ENCODE measurements at places on chromosomes 3 and 15.
A peak's percentile ranks its signal among the peaks of the same experiment; 100 is the strongest.

GRCh38 chr15:84824260-84825007 lies 7.3 kb downstream of the ALPK3 start:
- no peak for DNase-seq

DNA sequence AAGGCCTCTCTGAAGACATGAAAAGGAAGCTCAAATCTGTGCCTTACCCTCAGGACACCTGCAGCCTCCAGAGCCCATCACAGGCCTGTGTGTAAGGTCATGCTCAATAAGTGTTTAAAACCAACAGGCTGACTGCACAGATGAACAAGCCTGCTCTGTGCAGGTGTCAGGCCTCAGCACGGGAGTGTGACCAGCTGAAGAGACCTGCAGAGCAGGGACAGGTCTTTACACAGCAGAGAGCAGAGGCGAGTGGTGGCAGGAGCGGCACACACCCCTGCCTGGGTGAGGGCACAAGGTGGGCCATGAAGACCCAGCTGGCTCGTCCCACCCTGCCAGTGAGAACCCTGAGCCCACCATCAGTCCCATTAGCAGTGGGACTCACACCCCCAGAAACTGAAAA lies 56.9 kb downstream of the ROPN1B start:
- DNase-seq: no peak

DNA sequence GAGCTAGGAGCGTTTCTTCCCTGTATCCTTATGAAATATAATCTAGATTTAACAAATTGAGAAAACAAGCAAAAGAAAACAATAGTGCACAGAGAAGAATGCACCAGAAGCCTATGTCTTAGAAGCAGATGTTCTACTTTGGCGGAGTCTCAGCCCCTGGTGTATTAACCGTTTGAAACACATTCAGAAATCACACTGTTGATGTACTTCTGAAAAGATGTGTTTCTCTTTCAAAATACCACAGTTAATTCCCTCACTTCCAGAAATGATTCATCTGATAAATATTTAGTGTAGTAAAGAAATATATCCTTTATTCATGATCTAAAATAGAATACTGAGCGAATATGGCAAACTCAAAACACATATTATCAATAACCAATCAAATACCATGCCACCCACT lies 77.7 kb downstream of the CBLB start:
- DNase-seq: no peak

DNA sequence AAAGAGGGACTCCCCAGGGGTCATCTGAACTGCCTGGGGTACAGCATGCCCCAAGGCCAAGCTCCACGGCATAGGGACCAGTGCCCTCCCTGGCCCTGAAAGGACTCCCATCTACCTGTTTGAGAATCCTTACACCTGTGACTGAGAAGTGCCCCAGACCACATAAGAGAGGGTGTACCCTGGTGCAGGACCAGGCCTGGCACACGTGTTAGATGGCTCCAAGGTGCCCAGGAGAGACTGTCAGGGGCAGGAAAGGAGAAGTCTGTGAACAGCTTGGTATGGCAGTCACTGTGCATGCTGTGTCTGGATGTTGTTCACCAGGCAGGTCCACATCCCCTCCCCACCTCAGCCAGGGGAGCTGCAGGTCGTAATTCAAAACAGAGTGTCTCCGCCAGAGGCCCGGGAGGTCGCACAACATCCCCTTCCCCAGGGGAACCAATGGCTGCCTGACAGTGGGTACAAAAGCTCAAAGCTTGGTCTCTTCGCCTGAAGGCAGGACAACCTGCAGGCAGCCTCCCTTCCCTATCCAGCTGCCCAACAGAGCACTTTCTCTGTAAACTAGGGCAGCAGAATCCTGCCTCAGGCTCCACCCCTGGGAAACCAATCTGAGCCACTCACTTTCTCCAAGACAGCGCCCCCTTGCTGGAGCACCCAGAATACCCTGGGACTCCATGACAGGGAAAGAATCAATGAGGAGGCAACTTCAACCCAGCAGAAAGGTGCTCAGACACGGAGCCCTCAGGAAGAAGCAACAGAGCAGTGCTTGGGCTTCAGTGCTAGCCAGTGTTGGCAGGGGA lies 3.9 kb downstream of the NUP210 start:
- no peak for DNase-seq

DNA sequence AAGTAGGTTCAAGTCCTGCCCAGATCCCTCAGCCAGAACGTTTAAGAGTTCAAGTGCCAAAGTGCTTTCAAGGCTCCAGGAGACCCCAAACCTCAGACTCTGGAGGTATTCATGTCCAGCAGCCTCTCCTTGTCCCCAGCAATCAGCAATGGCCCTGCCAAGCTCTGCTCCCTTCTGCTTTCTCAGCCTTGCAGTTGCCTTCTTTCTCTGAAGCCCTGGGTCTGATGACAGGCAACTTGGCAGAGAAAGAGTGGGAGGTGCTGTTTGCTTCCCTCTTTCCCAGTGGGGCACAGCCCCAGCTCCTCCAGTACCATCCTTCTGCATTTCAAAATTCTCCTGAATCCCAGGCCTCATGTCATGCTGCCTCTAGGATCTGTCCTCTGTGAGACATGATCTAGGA lies 40.2 kb downstream of the ATP2B2 start:
- no peak for DNase-seq

- DNase-seq: no peak
These were observed 188.9 kb upstream of the SYNPR start for GRCh38 chr3:63089007-63089750.

DNA sequence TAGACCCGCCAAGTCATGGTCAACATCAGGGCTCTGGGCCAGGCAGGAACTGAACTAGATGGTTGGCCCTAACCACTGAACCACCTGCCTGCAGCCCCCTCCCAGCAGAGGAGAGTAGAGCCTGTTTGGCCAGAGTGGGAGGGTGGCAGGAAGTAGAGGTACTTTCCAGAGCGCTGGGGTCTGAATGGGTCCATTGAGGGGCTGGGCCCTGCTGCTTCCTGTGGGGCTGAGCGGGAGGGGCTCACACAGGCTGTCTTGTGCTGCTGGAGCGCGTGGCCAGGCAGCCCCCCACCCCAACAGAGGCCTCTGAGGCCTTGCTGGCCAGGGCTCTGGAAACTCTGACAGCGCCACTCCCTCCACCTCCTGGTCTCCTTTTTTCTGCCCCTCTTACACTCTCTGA lies 17.4 kb downstream of the CSPG4 start:
- DNase-seq: no peak

- peak; percentile 2 for DNase-seq
These were observed 817.0 kb downstream of the TUSC7 start for GRCh38 chr3:117526470-117527079.

GRCh38 chr3:29138171-29138570 lies 142.7 kb upstream of the RBMS3 start:
- no peak for DNase-seq

DNA sequence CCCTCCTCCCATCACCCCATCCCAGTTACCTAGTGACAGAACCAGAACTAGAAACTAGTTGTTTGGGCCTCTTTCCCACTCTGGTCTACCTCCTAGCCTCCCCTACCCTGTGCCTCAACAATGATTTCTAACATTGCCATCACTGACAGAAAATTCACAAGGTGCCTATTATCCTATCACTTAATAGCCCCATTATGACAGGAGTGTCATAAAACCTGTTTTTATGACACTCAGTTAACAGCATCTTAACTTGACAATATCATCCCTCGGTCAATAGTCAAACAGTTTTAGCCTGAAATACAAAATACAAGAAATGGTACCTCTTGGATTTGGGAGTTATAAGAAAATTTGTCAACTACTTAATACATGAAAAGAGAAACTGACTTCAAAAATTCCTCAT lies 46.5 kb downstream of the ULK4 start:
- no peak for DNase-seq

GRCh38 chr15:99172171-99172570 lies 67.3 kb downstream of the SYNM start:
- DNase-seq: no peak

- no peak for DNase-seq
These were observed 211.9 kb upstream of the MRPL3 start for GRCh38 chr3:131714585-131715220.

DNA sequence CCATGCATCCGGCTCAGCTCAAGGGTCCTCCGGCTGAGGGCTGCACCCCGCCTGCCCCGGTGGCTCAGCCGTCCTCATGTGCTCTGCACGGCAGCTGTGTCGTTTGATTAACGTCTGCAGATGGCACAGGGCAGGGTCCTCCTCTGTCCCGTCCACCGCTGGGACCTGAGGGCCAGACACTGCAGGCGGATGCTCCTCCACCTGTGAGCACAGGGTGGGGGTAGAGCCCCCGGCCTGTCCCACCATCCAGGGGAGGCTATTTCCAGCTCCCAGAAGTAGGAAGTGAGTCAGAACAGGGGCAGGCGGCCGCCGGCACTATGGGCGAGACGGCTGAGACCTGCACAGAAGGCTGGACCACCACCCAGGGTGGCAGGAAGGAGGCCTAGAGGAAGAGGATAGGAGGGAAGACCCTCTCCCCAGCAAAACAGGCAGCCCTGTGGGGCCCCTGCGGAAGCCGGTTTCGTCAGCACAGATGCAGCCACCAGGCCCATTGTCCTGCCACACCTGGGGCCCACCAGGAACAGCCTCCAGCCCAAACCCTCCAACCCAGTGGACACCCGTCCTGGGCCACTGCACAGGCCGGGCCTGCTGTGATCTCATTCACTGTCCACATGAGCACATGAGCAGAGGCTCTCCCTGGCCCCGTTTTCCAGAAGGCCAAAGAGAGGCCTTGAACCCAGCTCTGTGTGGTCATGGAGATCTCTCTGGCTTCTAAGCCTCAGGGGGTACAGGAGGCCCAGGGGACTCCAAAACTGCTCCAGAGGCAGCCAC lies 12.6 kb upstream of the PLXND1 start:
- no peak for DNase-seq

- DNase-seq: no peak
These were observed 104.2 kb downstream of the IQCH start for GRCh38 chr15:67358812-67359211.

GRCh38 chr15:61047783-61048182 lies 181.3 kb downstream of the RORA start:
- DNase-seq: no peak

- DNase-seq: no peak
These were observed 21.0 kb upstream of the SOX2 start for GRCh38 chr3:181690769-181691168.

DNA sequence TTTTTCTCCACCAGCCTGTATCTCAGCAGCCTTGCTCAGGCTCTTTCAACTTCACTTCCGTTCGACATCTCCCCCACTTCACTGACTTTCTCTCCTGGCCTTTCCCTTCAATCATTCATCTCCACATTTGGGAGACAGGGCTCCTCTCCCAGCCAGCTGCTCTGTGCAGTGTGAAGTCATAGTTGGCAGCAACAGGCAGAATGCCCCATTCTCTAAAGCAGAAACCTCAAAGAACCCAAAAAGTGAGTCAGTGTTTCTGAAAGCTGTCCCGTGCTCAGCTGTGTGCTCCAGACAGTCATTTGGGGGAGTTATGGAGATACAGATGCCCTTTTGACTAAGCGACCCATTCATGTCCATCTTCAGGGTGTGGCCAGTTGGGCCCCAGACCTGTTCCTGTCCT lies 54.3 kb downstream of the NTRK3 start:
- DNase-seq: no peak

DNA sequence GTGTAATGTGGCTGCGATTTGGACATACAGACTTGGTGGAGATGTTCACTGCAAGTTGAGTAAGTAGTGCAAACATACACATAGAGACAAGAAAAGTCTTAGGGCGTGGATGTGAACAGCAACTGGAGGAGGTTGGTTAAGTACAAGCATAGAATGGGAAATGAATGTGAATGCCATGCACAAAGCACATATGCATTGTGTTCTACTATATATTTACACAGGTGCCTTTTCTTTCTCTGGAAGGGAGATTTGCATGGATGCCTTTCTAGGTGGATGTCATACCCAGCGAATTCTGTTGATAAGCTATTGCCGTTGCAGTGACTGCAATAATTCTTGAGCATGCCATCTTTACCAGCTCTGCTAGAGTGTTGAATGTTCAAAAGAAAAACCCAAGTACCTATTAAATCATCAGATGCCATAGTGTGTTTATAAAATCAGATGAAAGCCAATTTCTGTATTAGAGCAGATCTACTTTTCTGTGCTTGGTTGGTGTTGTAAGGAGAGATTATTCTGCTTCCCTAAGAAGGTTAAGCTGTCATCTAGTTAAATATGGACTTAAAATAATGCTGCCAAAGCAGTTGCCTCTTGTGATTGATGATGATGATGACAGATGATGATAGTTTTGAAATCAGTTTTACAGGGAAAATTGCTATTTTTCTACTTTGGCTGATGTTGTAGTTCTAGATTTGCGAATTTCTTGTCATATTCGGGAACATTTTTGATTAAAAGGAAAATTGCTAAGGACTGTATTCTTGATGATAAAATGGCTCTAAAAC lies 148.4 kb downstream of the CNTN4 start:
- no peak for DNase-seq

DNA sequence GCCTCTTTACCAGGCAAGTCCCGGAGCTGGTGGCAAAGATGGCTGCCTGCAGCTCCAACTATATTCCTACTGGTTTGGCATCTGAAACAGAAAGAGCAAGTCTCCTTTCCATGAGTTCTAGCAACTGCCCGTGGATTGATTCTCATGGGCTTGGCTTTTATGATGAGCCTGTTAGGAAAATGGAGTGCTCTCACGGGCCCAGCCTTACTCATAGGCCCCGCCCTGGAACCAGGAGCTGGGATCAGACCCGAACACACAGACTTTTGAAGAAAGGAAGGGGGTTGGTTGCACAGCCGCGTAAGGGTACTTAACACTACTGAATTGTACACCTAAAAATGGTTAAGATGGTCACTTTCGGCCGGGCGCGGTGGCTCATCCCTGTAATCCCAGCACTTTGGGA lies 2.9 kb downstream of the NRROS start:
- no peak for DNase-seq

DNA sequence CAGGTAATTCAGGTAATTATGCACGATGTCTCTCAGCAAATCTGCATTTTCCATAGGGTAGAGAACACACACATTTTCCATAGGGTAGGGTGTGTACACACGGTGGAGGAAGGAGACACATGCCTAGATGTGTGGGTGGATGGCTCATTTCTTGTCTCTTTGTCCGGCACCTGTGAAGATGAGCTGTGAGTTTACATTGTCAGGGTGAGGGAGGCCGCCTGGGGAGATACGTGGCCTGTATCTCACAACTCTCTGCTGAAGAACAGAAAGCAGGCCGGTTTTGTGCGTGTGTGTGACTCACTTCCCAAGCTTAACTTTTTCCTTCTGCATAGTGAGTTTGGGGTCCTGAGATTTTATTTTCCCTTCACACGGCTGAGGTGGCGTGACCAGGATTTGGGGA lies 60.3 kb downstream of the SLC6A6 start:
- no peak for DNase-seq

GRCh38 chr3:132521901-132522300 lies 75.2 kb upstream of the ACKR4 start:
- DNase-seq: no peak

DNA sequence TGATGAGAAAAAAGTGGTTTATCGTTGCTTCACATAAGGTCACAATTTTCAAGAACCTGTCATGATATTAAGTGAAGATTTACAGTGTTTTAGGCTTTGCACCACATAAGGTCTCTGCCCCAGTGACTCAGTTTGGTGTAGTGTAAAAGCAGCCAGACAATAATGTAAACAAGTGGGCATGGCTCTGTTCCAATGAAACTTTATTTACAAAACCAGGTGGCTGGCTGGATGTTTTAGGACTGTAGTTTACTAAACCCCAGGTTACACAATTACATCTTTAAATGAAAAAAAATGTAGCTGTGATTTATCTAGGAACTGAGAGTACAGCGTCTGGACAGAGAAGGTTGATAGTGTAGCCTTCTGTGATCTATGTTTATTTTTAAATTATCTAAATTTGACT lies 9.7 kb upstream of the FBXL22 start:
- no peak for DNase-seq

- DNase-seq: no peak
These were observed 66.9 kb upstream of the FGF12 start for GRCh38 chr3:192794216-192794615.

- no peak for DNase-seq
These were observed 160.5 kb downstream of the KLF13 start for GRCh38 chr15:31486906-31487695.

Measured in nucleus accumbens (tissue), 56 donors.